ENCODE measurements at places on chromosomes 12 and 14.
A peak's percentile ranks its signal among the peaks of the same experiment; 100 is the strongest.

- no peak for DNase-seq
Observed at GRCh38 chr12:31308116-31308515, 17.8 kb downstream of the SINHCAF start.

DNA sequence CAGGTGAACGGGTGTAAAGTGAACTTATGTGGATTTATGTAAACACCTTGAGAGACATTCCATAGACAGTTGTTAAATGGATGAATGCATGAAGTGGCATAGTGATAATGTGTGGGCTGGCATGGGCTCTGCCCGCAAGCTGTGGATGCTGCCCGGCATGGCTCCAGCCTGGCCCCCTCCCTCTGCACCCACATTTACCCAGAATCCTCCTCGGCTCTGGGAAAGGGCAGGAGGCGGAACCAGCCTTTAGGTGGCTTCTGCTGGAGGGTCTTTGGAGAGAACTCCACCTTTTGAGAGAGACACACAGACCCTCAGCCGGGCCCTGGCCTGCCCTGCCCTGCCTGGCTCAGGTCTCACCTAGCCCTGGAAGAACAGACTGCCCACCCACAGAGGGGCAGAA is 18.7 kb downstream of the RASAL1 start:
- no peak for DNase-seq

DNA sequence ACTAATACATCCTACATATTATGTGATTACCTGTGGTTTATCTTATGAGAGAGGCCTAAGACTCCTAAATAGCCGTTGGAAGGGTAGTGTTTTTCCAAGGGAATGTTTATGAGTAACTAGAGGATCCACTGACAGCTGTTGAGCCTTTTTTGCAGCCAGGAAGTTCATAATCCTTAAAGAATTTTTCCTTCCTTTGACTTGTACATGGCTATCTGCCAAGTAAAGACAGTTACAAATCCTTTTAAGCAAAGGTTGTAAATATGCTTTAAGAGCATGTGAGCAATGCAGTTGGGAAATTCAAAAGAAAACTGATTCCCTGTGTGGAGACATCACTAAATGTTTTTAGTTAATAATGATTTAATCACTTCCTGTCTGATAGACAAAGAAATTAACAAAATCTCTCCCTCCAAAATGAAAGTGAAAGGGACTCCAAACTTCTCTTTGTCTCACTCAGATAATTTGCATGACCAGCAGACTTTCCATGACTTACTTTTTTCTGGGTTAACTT is 333.8 kb downstream of the PDZRN4 start:
- no peak for DNase-seq

- DNase-seq: no peak
Observed at GRCh38 chr14:23076785-23077408, 18.0 kb downstream of the ACIN1 start.

- no peak for DNase-seq
Observed at GRCh38 chr12:1369938-1370500, 224.4 kb downstream of the FBXL14 start.

- DNase-seq: no peak
Observed at GRCh38 chr14:90194706-90195105, 61.6 kb upstream of the PSMC1 start.

- no peak for DNase-seq
Observed at GRCh38 chr14:64733899-64734298, 29.7 kb downstream of the PLEKHG3 start.

DNA sequence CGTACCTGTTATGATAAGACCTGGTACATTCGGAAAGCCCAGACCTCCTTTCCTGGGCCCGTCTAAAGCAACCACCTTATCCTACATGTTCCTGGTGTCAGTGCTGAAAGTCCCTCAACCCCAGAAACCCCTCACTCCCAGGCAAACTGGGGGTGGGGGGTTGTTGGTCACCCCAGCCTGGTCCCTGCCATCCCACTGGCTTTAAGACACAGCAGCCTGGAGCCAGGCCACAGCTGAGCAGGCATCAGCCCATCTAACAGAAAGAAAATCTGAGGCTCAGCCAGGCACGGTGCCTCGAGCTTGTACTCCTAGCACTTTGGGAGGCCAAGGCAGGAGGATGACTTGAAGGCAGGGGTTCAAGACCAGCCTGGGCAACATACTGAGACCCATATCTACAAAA is 4.5 kb downstream of the SELPLG start:
- DNase-seq: peak; percentile 43

GRCh38 chr12:108289350-108290161 is 49.6 kb downstream of the CMKLR1 start:
- DNase-seq: no peak

GRCh38 chr12:46452061-46452615 is 79.6 kb upstream of the SLC38A2 start:
- no peak for DNase-seq

GRCh38 chr12:56626701-56627100 is 3.4 kb downstream of the BAZ2A start:
- DNase-seq: no peak
